ENCODE measurements at places on chromosomes 1 and 21.

DNA sequence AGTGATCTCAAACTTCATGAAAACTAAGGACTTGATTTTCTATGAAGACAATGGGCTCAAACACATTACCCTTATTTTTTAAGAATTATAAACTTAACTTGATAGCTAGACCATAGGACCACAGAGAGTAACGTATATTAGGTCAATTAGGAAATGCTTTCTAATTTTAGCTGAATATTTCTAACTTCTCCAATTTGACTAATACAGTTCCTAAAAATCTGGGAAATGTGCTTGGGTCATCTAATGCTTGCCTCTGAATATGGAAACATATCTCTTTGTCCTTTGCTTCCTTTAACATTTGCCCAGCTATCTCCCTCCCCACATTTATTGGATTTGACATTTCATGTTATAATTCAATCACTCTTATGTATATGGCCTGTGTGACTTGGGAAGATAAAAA lies 141.4 kb downstream of the LHX8 start:
- DNase-seq = no peak

DNA sequence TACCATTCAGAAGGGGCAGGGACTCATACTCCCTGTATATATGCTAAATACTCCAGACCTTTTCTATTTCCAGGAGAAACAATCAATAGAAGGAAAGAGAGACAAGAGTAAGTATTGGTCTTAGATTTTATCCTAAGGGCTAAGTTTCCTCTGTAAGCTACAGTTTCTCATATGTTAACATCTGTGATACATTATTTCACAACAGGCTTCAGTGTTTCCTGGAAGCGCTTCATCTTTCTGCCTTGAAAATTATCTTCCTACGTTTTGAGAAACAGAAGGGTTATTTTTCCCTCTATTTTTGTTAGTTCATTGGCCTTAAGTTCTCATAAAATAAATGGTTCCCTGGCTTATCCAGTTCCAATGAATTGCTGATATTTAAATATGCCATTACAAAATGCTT lies 15.6 kb downstream of the FMO1 start:
- DNase-seq = peak; percentile 50

DNA sequence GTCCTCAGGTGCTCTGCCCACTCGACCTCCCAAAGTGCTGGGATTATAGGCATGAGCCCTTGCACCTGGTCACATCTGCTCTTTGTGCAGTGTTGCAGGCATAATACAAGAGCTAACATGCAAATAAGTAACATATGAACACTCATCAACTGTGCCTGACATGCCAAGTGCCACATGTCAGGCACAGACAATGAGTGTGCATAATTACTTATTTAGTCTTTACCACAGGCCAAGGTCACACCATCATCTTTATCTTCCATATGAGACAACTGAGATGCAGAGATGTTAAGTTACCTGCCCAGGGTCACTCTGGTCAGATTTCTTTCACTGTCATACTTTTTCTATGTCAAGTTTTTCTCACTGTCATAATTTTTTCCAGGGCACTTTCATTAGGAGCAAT lies 126.1 kb downstream of the PPIAL4G start:
- no peak for DNase-seq

DNA sequence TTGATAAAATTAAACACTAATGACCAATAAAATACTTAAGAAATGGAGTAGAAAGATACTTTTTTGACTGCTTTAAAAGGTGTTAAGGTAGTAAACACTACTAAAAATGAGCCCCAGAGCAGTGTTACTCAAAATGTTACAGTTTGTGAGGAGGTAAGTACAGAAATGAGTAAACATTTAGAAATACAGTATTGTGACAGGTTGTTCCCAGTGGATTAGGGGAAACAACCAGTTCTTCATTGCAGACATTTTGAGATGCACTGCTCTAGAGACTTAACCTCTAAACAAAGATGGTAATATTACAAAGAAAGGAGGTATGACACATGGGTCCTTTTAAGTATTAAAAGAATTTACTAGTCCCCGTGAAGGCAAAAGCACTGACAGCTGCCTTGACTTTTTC lies 12.7 kb downstream of the DHX9 start:
- DNase-seq = peak; percentile 29

- DNase-seq = no peak
Observed at GRCh38 chr1:87169263-87169910, 159.3 kb upstream of the LMO4 start.

DNA sequence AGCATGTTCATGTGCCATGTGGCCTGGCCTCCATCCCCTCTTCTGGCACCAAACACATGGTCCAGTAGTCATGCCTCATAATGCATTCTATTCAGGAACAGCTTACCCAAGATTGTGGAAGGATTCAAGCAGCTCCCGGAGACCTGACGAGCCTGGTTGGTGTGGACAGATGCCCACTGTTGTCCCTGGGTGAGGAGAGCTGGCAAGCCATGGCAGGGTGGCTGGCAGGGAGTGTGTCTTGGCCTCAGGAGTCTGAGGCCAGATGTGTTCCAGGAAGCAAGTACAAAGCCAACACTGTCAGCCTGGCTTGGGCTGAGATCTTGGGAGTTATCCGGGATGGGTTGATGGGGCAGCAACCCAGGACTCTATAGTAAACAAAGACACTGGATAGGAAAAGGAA lies 7.3 kb upstream of the FABP3 start:
- DNase-seq = no peak

DNA sequence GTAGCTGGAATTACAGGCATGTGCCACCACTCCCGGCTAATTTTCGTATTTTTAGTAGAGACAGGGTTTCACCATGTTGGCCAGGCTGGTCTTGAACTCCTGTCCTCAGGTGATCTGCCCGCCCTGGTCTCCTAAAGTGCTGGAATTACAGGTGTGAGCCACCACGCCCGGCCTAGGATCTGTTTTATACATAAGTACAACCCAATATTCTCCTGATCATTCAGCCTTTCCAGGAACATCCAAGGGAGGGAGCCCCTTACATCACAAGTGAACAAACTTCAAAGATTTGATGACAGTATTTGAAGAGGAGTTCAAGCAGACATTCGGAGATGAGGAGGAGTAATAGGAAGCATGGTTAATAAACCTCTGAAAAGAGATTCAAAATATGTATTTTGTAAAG lies 54.9 kb upstream of the RAB3GAP2 start:
- DNase-seq = no peak

GRCh38 chr1:172931761-172932160 lies 119.0 kb downstream of the TNFSF18 start:
- no peak for DNase-seq

GRCh38 chr21:42002421-42002958 lies 7.7 kb downstream of the ZBTB21 start:
- no peak for DNase-seq

GRCh38 chr1:118487932-118488331 lies 302.9 kb upstream of the SPAG17 start:
- no peak for DNase-seq

- no peak for DNase-seq
Observed at GRCh38 chr1:208528578-208529240, 284.5 kb upstream of the PLXNA2 start.
